ENCODE measurements at places on chromosomes 5 and 9.

DNA sequence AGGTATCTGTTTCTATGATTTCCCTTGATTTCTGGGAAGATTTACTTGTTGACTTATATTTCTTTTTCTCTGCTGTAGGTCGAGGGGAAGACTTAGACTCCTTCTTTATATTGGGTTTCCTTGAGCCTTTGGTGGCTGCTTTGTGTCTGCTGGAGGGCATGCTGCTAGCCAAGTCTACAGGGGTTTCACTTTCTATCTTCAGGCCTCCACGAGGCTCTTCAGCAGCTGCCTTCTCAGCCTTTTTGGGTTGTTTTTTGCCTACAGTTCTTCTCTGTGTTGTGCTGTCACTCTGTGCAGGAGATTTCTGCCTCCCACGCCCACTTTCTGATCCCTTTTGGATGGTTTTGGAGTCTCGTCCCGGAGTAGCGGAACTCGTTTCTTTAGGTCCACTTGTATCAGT, 23.2 kb downstream of the LEAP2 start:
- DNase-seq = no peak

DNA sequence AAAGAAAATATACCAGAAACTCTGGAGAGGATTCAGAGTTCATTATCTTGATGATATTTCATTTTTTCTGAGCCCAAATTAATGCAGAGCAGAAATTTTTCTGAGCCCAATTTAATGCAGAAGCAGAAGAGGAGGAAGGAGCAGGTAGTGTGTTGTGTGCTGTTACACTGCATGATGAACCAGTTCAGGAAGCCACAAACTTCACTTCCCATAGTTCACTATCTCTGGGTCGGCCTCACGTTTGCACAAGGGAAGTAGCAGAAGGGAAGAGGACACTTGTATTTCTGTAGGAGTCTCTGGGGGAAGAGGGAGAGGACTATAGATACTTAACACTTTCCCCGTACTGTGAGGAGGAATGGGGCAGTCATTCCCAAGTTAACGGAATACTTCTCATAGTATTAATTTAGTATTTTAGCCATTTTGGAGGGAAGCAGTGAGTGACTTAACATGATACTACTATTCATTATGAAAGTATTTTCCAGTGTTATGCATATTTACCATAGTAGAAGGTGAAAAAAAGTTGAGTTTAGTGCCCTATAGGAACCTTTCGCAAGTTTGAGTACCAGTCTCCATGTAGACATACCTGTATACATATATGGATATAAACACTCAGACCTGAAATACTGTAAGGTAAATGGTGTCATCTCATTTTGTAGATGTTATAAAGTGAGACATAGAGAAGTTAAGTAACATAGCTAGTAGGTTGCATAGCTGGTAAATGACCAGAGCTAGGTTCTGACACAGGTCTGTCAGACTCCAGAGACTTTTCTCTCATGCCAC, 30.0 kb downstream of the XPA start:
- DNase-seq = no peak

DNA sequence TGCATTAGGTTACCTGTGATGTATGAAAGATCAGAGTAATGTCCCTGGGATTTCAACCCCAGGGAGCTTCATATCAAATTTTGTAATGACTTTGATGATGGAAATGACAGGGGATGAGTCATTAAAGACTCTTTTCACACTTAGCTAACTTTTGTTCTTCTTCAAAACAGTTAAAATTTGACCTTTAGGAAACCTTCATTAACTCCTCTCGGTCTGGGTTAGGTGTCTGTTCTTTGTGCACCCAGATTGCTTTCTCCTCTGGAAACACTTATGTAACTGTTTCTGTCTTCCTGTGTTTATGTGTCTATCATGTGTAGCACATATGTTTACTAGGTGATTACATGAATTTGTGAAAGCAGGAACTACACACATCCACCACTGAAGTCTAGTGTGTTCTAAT, 1.6 kb downstream of the SRFBP1 start:
- DNase-seq = no peak

DNA sequence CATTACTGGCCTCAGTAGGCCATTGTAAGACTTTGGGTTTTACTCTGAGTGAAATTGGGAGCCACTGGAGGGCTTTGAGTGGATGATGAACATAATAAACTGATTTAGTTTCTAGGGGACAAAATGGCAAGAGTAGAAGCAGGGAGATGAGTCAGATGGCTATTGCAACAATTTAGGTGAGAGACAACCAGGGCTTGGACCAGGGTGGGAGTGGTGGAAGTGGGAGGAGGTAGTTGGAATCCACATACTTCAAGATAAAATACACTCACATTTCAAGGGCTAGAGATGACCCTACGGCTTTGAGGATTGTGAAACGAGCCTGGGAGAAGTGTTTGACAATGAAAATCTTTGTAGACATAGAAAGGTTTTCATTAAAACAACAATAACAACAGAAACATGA, 136.3 kb downstream of the ACTBL2 start:
- no peak for DNase-seq

GRCh38 chr9:130590305-130590704, 10.9 kb downstream of the FUBP3 start:
- no peak for DNase-seq

GRCh38 chr9:79447762-79448161, 124.0 kb upstream of the TLE4 start:
- no peak for DNase-seq

GRCh38 chr5:175471628-175472027, 6.7 kb upstream of the SFXN1 start:
- no peak for DNase-seq

DNA sequence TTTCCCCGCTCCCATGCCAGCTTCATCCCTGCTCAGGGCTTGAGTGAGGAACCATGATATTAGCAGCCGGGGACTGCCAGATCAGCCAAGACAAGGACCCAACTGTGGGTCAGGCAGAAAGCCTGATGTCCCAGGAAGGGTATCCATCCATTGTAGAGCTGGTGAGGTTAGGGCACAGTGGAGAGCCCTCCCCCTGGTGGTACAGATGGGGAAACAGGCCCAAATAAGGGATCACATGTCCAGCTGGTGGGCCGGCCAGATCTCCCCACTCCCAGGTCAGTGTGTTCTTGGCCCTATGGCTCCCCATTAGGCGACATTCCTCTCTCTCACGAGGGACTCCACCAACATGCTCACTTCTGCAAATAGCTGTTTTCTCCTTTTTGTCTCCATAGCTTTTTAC, 9.0 kb downstream of the CDX1 start:
- no peak for DNase-seq

DNA sequence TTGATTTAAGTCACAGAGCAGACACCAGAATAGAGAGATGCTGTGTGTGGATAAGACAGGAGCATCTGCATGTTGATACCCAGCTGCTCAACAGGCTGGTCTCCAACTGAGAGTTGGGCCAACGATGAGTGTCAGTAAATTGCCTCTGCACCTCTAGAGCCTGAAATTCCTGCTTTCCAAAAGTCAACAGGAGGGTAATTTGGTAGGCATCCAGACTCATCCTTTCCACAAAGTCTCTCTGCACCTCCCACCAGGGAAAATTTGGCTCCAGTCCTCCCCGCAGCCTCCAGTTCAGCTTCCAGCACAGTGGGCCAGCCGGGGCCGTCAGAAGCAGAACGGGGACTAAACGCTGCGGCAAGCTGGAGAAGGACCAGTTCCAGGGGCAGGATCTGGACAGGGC, 136.9 kb downstream of the RFK start:
- no peak for DNase-seq

DNA sequence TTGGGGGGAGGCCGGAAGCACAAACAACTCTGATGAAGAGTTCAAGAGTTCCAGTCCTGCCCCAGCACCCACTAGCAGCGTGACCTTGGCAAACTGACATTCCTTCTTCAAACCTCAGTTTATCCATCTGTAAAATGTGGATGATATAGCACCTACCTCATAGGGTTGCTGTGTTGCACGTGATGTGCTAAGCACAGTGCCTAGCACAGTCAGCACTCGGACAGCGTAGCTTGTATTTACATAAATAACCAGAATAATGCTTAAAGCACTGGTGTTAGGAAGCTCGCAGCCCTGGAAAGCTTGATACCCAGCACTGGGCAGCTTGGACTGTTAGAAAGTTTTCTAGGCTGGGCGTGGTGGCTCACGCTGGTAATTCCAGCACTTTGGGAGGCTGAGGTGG, 5.1 kb downstream of the PKN3 start:
- DNase-seq = no peak

GRCh38 chr5:80406980-80407734, 707 bp upstream of the ZFYVE16 start:
- DNase-seq = no peak

DNA sequence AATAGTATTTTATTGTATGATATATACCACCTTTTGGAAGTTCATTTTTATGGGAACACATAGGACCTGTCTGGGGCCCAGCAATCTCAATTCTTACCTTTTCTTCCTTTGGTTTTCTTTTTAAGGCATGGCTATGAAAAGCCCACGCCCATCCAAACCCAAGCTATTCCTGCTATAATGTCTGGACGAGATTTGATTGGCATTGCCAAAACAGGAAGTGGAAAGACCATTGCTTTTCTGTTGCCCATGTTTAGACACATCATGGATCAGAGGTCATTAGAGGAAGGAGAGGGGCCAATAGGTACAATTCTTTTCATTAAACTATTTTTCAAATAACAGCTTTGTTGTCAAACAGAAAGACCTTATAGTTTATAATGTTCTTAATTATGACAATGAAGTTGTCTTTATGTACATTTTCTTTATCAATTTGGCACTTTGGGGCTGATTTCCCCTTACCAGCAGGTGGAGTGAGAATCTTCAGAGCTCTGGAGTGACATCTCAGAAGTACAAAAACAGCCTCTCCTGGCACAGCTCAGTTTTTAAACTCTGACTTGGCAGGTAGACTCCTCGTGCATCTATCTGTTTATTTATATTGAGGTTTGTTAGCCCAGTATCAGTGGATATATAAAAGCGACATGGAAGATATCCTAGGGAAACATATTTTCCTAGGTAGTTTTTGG, 25.8 kb downstream of the DDX46 start:
- no peak for DNase-seq

DNA sequence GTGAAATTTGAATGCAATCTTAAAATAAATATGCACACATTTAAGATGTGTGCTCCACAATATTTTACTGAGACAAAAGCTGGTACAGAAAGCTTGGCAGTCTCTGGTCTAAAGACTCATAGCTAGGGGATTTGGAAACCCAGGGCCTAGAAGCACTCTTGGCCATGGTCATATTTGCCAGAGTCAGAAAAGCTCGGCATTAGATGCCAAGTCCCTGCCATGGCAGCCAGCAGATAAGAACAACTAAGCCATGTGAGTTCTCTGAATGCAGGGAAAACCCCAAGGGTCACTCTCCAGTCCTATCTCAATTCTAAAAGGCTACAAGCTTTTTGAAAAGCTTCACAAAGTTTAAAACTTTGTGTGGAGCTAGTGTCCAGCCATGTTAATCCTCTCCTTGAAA, 119.5 kb downstream of the FAM114A2 start:
- no peak for DNase-seq

DNA sequence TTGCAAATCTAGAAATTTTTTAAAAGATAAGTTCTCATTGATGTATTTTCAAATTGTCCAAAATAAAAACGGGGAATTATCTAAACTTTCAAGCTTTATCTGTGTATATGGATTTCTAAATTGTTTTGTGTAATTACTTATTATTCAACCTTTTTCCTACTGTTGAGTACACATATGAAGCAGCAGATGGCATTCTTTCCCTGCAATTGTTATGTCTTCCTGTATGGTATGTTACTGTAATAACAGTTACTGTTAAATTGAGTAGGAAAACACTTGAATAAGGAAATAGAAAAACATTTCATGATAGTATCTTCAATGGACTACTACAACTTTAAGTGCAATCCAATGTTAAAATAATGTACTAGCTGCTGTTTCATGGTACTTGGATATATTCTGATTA, 124.8 kb downstream of the RANBP17 start:
- no peak for DNase-seq

DNA sequence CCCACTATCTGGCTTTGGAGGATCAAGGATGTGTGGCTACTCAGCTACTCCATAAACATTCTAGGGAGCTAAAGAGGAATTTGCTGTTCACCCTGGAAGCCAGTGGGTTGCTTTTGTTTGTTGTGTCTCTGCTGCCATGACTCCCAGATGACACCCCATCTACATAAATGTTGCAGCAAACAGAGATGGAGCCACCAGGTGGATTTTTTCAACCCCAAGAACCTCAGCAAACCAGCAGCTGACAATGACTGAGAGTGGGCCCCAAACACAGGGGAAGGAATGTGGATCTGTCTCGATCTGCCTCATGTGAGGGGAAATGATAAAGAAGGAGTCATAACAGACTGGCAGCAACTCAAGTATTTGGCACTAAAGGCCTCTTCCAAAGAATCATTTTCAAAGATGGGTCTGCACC, 132.7 kb upstream of the TNC start:
- no peak for DNase-seq

GRCh38 chr9:105954517-105954916, 260.2 kb downstream of the TMEM38B start:
- DNase-seq = no peak

DNA sequence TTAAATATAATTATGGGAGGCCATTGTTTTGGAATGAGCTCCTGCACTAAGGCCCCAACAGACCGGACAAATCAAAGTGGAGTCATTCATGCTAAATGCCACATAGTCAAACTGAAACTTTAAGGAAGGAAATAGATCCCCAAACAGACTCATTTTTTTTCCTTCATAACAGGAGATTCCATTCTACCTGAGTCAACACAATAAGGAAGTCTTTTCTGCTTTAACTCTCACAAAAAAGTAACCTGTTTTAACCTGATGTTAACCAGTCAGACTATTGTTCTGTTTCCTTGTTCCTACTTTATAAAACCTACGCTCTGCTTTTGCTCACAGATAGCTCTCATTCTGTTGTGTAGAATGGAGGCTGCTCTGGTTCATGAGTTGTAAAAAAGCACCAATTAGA, 234.9 kb downstream of the YTHDC2 start:
- no peak for DNase-seq

GRCh38 chr5:141978389-141978788, 9.5 kb downstream of the RNF14 start:
- no peak for DNase-seq

GRCh38 chr9:88873635-88874034, 117.6 kb upstream of the S1PR3 start:
- no peak for DNase-seq

GRCh38 chr9:109477258-109478050, 20.7 kb downstream of the PTPN3 start:
- DNase-seq = no peak

DNA sequence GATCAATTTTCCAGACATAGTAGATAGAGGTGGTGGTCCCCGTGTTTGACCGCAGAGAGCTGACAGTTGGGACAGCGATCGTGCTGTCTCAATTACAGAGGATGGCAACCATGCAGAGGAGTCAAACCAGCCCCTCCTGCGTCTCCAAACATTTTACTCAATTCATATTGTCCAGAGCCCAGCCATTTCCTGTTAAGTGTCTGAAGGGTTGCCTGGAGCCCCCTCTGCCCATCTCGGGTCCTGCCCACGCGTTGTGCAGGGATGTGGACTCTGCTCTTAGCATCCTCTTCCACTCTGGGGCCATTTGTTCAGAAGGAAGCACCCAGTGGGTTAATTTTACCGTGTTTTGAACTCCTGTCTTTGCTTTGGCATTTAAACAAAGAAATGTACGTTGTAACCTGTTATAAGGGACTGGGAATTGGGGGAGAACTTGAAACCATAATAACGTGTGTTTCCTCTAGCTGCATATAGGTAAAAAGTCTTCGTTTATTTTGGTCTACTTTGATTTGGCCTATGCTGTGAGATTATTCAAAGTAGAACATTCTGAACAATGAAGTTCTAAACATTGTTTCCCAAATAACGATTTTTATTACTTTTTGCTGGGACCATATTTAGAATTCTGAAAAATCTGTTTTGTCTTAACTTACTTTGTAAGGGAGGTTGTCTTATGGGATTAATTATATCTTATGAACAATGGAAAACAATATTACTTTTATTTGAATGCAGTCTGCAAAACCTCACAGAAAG, 876 bp downstream of the EGFLAM start:
- DNase-seq = no peak

Measured in thoracic aorta (tissue), 2 donors.